ENCODE measurements at places on chromosomes 1 and 21.
A peak's percentile ranks its signal among the peaks of the same experiment; 100 is the strongest.

GRCh38 chr1:201085902-201086735, 26.1 kb downstream of the CACNA1S start:
- DNase-seq: no peak

DNA sequence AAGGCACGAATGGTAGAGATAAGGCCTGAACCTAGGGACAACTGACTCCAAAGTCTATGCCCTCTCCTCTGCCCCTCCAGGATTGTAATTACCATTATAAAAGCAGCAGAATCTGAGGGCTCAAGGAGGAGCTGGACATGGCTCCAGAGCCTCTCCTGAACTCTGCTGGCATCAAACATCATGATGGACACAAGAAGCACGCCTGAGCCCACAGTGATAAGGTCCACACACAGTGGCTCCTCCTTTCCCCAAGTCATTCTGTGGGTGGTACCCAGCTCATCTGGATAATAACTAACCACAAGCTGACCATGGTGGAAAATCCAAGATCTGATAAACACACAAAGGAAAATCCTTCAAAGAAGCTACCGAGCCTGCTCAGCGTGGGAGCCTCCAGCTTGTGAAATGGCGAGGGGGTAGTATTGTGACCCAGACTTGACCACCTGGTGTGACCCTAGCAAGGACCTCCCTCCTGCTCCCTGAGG, 85.2 kb downstream of the HIVEP3 start:
- DNase-seq: no peak

DNA sequence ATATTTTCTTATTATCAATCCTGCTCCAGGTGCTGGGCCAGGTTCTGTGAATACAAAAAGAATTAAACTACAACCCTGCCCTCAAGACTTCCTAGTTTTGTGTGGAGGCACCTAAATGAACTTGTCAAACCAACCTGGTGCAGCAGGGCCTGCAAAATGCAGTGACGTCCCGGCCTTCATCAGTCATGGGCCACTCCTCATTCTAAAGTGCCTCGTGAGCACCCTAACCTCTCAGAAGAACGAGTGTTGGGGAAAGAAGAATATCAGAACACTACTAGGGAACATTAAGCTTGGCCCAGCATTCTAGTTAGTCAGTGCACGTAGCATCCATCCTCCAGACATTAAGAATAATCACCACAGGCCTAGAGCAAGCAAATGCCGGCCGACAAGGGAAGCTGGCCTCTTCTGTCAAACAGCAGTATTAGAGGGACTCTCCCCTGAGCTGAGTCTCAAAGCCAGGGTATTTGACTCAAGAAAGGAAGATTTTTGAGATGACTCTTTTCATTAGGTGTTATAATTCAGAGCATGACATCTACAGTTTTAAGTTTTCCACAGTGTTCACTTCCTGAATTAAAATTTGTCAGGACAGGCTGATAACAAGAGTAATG, 137.9 kb downstream of the SLC45A1 start:
- no peak for DNase-seq

DNA sequence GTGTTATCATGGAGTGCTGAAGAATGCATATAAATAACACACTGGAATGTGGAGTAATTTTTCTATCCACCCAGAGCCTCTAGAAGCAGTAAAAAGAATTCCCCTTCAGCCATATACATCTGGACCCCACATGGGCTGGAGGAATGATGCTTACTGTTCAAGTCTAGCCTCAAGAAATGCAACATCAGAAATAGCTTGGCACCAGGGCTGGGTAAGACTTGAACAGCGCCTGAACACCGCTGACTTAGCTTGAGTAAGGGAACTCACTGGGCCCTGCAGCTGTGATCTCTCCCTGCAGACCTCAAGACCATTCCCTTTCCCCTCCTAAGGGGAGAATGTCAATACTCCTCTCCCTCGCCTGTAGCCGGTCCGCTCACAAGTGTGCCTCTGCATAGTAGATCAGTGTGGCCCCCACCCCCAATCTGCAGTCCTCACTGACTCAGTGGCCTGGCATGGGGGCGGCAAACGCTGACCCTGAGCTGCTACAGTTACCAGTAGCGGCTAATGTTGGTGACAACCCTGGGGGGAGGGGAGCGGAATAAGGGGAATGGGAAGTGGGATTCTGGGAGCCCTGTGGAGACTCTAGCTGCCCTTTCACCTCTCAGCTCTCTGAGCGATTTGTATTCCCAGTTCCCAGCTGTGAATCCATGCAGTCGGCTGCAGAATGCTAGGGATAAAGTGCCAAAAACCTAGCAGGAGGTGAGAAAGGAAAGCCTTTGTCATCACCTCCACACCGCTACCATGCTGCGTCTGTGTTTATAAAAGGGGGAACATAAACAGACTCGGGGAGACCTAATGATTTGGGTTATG, 483.9 kb downstream of the DISC1 start:
- DNase-seq: no peak

DNA sequence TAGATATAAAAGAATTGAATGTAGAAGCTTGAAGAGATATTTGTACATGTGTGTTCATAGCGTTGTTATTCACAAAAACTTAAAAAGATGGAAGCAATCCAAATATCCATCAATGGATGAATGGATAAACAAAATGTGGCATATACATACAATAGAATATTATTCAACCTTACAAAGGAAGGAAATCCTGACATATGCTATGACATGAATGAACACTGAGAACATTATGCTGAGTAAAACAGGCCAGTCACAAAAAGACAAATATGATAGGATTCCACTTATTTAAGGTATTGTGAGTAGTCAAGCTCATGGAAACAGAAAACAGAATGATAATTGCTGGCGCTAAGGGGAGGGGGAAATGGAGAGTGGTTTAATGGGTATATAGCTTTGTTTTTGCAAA, 47.0 kb upstream of the DYRK1A start:
- no peak for DNase-seq

DNA sequence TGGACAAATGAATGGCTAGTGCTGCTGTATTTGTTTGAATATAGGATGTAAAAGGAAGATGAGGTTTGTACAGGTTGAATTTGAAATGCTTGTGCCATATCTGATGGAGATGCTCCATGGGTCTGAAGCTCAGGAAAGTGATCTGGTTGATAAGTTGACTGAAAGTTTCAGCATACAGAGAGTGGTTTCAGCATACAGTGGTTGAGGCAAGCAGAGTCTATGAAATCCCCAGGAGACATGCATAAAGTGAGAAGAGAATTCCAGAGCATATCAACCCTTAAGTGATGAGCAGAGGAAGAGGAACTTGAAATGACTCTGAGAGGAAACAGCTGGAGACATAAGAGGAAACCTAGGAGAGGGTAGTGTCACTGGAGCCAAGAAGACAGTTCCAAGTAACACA, 21.7 kb downstream of the TCHHL1 start:
- DNase-seq: no peak

- DNase-seq: no peak
Measured at GRCh38 chr1:162059721-162060120, 9.8 kb upstream of the NOS1AP start.

DNA sequence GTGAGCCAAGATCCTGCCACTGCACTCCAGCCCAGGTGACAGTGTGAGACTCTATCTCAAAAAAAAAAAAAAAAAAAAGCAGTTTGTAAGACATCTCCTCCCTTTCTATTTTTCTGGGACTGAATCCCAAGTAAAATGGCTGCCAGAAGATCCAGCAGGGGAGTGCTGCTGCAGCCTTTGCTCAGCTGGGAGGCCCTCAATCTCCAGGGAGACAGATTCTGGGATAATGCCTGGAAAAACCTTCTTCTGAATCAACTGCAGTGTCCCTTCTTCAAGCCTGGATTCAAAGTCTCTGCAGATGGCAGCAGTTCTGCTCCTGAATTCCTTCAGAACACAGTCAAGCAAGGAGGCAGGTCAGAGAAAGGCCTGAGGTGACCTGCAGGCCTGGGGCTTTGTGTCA, 191.0 kb upstream of the NRIP1 start:
- no peak for DNase-seq

DNA sequence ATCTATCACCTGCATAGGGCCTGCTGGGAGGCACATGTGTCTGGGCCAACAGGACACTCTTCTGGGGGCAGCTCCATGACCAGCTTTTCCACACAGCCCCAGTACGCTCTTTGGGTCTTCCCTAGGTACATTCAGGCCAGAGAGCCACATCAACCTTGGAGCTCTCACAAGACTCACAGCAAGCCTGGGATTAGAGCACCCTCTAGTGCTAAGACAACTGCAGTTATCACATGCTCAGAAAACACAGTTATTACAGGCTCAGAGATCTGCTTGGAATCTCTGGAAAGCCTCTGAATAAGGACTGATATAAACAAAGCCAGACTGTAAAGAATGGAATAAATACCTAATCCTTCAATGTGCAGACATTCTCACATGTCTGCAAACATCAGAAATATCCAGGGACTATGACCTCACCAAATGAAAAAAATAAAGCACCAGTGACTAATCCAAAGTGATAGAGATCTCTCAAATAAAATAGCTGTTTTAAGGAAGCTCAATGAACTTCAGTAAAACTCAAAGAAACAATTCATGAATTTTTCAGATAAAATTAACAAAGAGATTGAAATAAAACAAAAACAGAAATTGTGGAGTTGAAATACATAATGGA, 563.9 kb upstream of the NR5A2 start:
- peak; percentile 11 for DNase-seq

- DNase-seq: no peak
Measured at GRCh38 chr1:20143734-20144565, 4.8 kb downstream of the PLA2G2F start.

DNA sequence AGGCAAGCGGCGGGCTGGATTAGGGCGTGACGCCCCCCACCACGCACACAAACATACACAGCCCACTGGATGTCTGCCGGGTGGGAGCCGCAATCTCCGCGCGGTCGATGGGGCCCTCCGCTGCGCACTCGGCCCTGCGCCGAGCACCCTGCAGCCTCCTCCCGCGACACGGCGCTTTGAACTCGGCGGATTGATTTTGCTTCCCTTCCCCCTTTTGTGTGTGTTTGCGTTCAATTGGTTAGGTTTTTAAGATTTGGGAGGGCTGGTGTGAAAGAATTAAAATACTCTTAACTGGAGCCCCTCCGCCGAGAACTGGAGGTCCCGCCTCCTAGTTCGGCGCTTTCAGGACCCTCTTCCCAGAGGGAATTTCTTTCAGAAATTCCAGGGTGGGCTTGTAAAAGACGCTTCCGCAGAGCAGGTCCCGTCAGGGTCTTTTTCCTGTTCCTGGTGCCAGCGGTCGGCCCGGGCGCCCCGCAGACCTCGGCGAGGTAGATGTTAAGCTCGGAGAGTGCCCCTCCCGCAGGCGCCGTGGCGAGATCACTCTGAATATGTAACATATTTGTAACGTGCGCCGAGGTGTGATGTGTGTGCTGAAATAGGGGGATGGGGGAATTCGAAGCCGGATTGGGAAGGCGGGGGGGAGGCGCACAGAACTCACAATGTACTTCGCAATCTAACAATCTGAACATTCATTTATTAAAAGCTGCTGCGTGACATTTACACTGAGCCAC, 8.0 kb upstream of the BARHL2 start:
- DNase-seq: no peak

- DNase-seq: no peak
Measured at GRCh38 chr1:200429221-200429751, 19.4 kb upstream of the ZNF281 start.

GRCh38 chr1:70764747-70765146, 282.9 kb downstream of the PTGER3 start:
- no peak for DNase-seq

DNA sequence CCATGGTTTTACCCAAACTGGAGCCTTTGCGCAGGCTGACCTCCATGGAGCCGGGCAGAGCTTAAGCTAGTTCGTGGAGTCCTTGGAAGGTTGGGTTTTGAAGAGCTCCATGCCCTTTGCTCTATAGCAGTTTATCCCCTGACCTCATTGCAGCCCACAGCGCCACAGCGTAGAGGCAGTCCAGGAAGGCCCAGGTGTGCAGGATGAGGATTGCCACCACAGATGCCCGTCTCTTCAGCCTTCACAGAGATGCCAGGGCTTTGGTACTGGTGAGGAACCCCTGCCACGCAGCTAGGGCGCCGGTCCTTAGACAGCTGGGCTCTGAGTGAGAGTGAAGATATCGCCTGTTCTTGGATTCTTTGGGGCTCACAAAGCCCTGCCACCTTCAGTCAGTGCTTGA, 138.6 kb downstream of the PEX14 start:
- DNase-seq: no peak

DNA sequence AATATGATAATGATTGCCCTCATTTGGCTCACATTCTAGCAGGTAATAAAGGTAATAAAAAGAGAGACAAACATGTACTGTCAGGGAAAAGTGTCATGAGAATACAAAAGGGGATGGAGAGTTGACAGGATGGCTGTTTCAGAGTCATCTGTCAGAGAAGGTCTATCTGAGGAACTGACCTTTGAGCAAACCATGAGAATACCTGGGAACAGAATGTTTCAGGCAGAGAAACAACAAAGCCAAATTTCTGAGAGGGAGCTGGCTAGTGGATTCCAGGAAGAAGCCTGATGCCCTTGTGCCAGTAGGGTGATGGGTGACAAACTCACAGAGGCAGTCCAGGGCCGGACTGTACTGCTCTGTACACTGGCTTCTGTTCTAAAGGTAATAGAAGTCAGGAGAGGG, 107.2 kb downstream of the C1orf21 start:
- DNase-seq: no peak

DNA sequence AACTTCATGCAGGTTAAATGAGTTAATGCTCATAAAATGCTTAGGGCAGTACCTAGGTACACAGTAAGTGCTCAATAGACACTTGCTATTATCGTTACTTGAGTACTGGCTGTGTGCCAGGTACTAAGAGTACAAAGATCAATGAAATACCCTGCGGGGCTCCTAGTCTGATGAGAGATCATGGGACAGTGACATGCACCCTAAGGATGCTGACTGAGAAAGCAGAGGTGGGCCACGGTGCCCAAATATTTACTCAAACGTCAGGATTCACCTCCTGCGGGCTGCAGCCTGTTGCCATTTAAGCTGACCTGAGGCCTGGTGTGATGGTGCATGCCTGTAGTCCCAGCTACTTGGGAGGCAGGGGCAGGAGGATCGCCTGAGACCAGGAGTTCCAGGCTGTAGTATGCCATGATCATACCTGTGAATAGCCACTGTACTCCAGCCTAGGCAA, 19.8 kb upstream of the LUZP1 start:
- DNase-seq: no peak

DNA sequence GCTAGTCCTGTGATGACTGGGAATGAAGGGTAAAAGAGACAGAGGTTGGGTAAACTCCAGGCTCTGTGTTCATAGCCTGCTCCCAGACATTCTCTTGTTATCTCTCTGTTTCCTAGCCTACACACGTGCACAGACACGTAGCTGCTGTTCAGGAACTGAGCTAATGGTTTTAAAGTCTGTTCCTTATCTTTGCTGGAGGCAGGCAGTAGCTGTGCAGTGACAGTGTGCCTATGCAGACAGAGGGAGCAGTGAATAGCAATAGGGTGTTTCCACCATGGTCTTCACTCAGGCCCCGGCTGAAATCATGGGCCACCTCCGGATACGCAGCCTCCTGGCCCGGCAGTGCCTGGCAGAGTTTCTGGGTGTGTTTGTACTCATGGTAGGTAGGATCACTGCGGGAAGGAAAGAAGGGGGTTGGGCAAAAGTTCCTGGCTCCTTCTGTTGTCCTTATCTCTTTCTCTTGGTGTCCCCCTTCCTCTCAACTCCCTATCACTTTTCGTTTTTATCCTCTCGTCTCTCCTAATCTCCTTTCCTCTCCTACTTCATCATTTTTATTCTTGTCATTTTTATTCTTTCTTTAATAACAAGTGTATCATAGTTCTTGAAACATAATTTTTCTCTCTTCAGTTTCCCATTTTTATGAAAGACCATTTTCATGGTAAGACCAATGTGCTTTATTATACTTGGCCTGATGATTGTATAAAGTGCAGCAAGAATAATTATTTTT, at the start of gene AQP10:
TSS of gene AQP10 (plus strand) at position 212 of the 727 bp plus-strand sequence. CDS start at position 275, 63 bp downstream.
- DNase-seq: no peak

- DNase-seq: no peak
Measured at GRCh38 chr1:27455139-27455811, 34.7 kb downstream of the WASF2 start.

- DNase-seq: no peak
Measured at GRCh38 chr1:51627672-51628071, 10.8 kb downstream of the OSBPL9 start.
